Foreskin fibroblast (primary cell): ENCODE measurements at places on chromosomes 2 and 18.

GRCh38 chr18:39425172-39425850, 1859.7 kb upstream of the CELF4 start:
- DNase-seq, result no peak

- DNase-seq, result peak; percentile 29
Observed at GRCh38 chr2:170258382-170258781, 80.4 kb downstream of the MYO3B start.

DNA sequence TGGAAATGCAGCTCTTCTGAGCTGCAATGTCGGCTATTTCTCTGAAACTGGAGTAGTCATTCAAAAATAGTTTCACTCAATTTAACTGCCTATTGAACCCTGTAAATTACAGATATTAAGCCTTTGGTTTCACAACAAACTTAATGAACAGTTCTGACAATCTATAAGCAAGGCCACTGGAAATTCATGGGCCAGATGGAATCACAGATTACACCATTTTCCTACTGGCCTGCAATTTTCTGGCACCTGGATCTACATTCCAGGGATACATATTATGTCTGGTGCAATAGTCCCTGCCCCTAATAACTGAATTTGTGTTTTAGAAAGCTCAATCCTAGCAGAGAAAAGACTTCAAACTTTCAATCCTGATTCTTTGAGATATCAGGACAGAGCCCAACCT, 551.7 kb downstream of the RNF144A start:
- DNase-seq, result no peak

DNA sequence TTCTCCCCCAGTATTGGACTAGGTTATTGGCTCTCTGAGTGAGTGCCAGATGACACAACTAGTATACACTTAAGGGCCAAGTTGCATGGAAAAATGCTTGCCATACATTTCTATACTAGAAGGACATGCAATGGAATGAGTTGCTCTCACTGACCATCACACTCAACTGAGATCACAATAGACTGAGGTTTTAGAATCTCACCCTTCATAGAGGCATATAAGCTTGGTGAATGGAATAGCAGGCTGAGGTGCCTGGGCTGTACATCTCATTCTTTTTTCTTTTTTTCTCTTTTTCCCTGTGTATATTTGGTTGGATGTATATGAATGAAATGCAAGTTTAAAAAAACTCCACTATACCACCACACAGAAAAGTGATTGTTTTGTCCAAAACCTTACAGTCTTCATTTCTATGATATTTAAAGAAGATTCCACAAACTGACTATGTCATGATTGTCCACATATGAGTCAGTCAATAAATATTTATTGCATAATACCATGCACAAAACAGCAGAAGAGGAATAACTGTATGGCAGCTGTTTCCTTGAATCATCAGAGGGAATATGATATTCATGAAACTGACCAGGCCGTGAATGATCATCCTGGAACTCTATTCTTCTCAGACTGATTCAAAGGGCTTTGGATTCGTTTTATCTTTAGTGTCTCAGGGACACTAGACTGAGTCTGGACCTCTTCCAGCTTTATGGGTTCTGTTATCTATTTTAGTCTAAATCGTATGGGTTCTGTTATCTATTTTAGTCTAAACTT, 122.6 kb upstream of the STK17B start:
- DNase-seq, result peak; percentile 90

DNA sequence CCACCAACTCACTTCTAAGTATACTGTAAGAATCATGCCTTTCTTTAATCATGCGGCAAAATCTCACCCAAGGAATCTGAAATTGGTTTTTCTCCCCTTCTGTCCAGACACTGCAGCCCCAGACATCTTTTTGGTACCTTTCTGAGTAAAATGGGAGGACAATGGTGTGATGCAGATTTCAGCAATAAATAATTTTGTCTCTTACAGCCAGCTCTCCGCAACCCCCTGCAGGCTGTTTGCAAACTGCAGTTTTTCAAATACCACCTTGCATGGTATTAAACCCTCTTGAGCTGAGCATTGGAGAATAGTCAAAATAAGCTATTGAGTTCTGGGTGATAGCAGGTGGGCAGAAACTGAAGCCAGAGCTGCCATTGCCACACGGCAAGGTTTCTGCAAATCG, 32.2 kb downstream of the GPR39 start:
- no peak for DNase-seq

- DNase-seq, result no peak
Observed at GRCh38 chr18:30967701-30968100, 74.8 kb downstream of the DSC3 start.

DNA sequence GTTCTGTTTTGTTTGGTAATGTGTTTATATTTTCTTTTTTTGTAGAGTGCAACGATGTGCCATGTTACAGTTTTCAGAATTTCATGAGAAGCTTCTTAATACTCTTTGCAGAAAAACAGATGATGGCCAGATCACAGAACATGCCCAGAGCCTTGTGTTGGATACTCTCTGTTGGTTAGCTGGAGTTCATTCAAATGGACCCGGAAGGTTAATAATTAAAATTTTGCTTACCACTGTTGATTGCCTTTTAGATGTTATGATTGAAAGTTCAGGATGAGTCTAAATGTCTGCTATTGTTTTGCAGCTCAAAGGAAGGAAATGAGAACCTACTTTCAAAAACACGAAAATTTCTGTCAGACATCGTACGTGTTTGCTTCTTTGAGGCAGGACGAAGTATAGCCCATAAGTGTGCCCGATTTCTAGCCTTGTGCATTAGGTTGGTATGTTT, 85.2 kb downstream of the BIRC6 start:
- no peak for DNase-seq

- no peak for DNase-seq
Observed at GRCh38 chr2:222034058-222034457, 264.7 kb downstream of the PAX3 start.

- peak; percentile 14 for DNase-seq
Observed at GRCh38 chr2:146981921-146982320, 862.9 kb upstream of the ACVR2A start.

DNA sequence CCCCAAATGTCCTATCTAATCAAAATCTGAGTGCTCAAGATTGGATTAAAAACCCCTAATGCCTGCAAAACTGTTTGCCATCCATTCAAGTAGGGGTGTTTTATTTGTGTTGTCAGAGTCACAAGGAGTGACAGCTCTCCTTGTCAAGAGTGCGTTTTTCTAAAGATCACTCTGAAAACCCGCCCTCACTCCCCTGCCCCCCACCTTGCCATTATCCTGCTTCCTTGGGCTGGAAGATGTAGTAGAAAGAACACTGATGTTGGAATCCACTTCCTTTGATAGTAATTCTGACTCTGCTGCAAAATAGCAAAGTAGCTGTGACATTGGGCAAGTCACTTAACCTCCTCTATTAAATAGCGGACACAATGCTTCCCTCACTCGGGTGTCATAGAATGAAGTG, 155.6 kb downstream of the TSN start:
- no peak for DNase-seq

DNA sequence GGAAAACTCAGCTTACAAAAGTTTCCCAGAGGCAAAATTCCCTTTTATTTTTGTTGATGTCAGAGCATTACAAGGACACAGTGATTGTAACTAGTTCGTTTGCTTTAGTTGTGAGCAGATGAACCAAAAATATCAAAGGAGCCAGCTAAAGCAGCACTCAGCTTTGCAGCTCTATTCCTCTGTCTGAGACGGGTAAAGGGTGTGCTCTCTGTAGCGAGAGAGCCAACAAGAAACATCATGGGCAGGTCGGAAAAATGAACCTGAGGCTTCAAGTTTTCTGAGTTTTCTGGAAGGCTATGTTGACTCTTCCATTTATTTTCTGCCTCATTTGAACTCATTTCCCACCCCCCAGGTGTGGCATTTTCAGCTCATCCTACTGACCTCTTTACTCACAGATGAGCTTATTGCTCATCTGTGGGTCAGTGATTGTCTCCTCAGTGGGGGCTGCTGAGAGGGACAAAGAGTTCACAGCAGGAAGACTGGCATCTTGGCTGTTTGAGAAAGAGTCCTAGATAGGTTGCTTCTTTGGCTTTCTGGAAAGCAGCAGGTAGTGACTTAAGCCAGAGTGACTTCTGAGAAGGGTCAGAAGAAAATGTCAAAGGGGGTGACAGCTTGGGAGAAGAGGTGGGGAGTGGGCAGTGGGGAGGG, 66.6 kb upstream of the EPC2 start:
- DNase-seq, result no peak

DNA sequence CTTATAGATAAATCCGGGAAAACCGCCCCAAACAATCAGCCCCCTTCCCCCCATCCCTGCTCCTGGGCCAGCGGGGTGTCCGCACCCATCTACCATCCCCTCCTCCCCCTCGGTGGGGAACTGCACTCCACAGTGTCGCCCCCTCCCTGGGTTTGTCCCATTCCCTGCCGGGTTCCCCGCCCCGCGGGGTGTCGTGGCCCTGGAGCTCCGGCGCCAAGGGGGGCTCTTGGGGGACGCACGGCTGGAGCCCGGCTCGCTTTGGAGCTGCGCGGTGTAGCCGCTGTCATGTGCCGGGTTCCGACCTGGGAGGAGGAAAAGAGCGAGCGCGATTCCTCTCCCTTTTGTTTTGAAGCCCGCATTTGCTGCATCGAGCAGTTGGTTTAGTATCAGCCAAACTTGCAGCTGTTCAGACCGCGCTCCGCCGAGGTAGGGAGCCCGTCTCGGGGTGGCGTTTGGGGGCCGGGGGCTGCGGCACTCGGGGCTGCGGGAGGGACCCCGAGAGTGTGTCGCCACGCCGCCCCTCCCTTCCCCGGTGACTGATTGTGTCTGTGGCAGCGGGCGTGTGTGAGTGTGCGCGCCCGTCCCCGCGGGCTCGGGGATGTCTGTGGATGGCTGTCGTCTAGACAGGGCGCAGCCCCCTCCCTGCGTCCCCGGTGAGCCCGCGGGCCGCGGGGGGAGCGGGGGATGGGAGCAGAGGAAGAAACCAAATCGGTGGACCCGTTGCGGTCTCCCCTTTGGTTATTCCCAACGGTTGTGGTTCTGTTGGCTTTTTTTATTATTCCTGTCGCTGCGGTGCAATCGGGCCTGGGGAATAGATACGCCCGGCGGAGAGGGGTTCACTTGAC, 797 bp downstream of the CTIF start:
- peak; percentile 46 for DNase-seq

DNA sequence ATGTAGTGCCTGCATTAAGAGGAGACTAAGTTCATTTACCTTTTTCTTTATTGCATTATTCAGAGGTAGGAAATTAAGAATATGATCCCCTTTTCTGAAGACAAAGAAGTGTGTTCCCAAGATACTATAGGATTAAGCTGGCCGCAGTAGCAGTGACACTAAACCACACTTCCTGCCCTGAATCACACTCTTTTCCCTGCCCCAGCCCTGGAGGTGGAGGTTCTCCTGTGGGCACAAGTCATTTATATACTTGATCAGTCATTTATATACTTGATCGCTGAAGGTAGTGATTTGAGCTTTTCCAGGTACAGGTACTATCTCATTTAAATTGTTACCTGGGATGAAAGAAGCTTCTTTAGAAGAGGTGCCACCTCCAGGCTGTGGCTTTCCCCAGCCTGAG, 78.6 kb downstream of the ARMC9 start:
- DNase-seq, result no peak
